Right atrium auricular region (tissue), 2 donors: ENCODE measurements at places on chromosomes 12 and 14. TPM values are rescaled to one million over a fixed set of nuclear protein-coding genes. Genes with fewer than 3 reads are reported as not detected.

- no peak for DNase-seq
- H3K27me3 ChIP-seq = no peaks in the 10 kb centered on the region
- peaks cover 16% of the 10 kb centered on the region for H3K36me3 ChIP-seq
- H3K27ac ChIP-seq = no peak overlapping the region
- peaks cover 12% of the 10 kb centered on the region for H3K4me1 ChIP-seq
These were observed 963 bp downstream of the TCTN2 start for GRCh38 chr12:123671876-123672275.

The ABHD4 gene
- total RNA-seq = 25.4 TPM

GRCh38 chr14:88130057-88130432 is 125.1 kb downstream of the GPR65 start:
- H3K36me3 ChIP-seq = no peaks in the 10 kb centered on the region
- H3K27me3 ChIP-seq = no peaks in the 10 kb centered on the region
- H3K27ac ChIP-seq = peak overlapping the region; percentile 1

DNA sequence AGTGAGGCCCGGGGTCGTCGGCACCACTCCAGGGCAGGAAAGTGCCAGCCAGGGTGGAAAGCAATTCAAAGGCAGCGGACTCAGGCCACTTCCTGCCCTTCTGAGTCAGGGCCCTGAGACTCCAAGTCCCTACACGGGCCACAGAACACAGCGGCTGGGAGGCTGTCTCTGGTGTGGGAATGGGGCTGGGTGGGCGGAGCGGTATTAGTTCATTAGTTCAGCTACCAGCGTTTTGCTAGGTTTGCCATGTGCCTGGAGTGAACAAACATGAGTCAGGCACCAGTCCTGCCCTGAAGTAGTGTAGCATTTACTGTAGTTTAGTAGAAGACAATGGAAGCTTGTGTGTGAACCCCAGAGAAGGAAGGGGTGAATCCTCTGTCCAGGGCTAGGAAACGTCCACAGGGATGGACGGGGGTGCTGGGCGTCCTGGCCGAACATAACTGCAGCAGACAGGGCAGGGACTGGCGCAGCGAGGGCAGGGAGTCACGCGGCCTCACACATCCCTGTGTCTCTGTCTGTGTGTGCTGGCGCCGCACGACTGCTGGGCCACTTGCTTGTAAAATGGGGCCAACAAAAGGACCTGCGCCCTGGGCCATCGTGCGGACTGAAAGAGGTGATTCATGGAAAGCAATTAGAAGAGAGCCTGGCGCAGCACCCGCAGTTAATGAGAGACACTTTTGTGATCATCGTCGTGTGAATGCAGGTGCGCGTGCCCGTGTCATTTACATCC is 186.4 kb upstream of the PRMT8 start:
- DNase-seq = no peak
- H3K27me3 ChIP-seq = no peaks in the 10 kb centered on the region
- no peaks in the 10 kb centered on the region for H3K36me3 ChIP-seq
- no peak overlapping the region for H3K4me3 ChIP-seq
- no peak overlapping the region for H3K27ac ChIP-seq
- H3K4me1 ChIP-seq = peaks cover 19% of the 10 kb centered on the region

DNA sequence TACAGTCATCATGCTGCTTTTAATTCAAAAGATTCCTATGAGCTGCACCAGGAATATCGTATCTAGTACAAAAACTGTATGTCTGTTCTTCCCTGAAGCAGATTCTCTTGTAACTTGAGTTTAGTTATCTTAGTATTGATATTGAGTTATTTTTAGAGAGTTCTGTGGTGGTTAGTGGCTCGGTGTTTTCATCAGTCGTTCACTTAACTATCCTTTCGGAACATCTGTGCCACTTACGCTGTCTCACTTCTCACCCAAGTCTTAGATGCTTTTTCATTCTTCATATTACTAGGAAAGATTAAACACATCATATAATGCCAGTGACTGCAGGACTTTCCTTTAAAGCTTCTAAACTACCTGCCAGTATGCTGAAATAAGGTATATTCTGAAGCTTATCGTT is 251.0 kb downstream of the FBXL14 start:
- no peaks in the 10 kb centered on the region for H3K4me1 ChIP-seq
- no peak overlapping the region for H3K4me3 ChIP-seq
- no peak overlapping the region for H3K27ac ChIP-seq
- H3K27me3 ChIP-seq = no peaks in the 10 kb centered on the region
- no peak for DNase-seq
- H3K36me3 ChIP-seq = no peaks in the 10 kb centered on the region
